ENCODE measurements at places on chromosomes 7 and 10.

DNA sequence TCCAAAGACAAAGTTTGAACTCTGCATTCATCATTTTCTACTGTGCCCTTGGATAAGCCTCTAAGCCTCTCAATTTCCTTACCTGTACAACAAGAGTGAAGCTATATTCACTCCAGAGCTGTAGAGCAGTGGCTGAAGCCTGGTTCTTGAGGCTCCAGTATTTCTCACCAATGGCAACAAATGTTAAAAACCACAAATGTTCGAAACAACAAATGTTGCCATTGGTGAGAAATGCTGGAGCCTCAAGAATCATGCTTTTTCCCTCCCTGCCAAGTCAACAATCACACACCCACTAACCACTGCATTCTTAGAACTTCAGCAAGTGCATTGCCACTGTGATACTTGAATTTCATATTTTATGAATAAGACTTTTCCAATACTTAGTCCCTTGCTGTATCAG is 237.9 kb downstream of the TMEM26 start:
- no peak for DNase-seq

DNA sequence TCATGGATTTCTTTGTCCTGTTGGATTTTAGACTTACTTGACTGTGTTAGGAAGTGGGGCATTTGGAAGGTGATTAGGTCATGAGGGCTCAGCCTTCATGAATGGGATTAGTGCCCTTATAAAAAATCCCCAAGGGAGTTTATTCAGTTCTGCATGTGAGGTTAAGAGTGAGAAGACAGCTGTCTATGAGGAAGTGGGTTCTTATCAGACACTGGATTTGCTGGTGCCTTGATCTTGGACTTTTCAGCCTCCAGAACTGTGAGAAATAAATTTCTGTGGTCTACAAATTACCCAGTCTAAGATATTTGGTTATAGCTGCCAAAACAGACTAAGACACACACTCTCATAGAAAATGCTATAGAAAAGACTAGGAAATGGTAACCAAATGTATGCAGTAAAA is 724.7 kb upstream of the FZD8 start:
- DNase-seq, result no peak

GRCh38 chr10:109934958-109935793 is 11.9 kb upstream of the XPNPEP1 start:
- DNase-seq, result no peak

DNA sequence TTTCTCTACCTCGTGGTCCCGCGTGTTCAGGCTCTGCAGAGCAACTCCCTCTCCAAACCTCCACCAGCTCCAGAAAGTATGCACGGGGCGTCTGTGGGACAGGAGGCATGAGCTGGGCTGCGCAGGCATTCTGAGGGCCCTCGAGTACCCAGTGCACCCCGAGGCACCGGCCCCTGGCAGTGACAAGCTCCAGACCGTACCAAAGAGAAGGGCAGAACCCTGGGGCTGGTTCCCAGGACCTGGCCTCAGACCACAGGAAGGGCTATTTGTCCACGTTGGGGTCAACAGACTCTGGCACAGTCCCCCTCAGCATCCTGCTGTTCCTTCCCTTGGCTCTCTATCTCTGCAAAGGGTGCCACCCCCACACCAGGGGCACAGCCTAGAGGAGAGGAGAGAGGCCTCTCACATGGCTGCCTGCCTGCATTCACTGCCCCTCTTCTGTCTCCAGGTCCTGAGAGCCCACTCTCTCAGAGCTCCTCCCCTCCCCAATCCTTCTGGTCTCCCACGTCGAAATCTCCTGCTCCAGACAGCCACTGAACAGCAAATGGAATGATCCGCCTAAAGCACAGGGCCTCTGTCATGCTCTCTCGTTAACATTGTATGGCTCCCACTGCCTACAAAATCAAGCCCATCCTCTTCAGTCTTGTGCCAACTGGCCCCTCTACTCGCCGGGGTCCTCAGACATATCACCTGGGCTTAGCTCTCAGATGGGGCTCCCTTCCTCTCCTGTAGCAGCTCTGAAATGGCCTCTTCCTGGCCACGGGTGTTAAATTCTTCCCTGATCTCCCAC is 96.3 kb downstream of the OAT start:
- DNase-seq, result no peak

DNA sequence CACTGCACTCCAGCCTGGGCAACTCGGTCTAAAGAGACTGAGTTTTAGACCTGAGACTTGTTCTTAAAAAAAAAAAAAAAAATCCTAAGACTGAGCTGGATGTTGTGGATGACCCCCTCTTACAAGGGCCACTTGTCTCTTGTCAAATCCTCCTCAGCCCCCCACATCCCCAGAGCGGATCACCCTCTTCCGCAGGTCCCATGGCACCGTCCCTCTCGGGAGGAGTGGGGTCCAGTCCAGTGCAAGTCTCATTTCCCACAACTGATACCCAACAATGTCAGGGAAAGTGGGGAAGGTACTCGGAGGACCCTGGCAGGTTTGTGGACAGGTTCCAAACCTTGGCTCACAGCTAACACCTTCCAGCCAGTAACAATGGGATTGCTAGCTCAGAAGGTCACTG is 100.3 kb downstream of the ELFN1 start:
- DNase-seq, result no peak

DNA sequence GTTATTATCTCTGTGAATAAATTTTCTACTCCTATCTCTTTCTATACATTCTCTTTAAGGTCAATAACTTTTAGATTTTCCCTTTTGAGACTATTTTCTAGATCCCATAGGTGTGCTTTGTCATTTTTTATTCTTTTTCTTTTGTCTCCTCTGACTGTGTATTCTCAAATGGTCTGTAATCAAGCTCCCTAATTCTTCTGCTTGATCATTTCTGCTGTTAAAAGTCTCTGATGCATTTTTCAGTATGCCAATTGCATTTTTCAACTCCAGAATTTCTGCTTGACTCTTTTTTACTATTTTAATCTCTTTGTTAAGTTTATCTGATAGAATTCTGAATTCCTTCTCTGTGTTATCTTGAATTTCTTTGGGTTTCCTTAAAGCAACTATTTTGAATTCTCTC is 78.2 kb downstream of the THNSL1 start:
- DNase-seq, result no peak

- DNase-seq, result no peak
Measured at GRCh38 chr10:117408436-117409384, 33.5 kb upstream of the PDZD8 start.

DNA sequence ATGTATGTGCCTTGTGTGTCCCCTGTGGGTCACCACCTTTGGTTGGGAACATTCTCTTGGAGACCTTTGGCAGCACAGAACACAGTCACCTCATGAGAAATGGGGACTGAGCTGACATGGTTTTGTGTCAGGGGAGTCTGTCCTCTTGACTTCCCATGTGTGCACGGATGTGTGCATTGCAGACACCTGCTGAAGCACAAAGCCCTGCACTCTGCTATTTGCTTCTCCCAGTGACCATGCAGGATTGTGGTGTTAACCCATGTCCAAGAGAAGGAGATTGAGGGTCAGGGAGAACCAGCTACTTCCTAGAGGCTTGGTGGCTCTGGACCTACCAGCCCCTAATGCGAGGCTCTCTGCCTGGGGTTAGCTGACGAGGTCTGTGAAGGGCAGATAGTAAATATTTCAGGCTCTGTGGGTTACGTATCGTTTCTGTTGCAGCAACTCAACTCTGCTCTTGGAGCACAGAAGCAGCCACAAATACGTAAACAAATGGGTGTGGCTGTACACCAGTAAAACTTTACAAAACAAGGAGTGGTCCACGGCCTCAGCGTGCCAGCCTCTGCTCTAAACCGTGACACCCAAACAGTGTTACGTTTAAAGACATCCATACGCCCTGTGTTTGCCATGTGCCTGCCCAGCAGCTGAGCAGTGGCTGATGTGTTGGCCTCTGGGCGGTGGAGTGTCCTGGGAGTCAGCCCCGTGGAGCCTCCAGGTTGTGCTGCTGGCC is 51.7 kb downstream of the ADCY1 start:
- no peak for DNase-seq

DNA sequence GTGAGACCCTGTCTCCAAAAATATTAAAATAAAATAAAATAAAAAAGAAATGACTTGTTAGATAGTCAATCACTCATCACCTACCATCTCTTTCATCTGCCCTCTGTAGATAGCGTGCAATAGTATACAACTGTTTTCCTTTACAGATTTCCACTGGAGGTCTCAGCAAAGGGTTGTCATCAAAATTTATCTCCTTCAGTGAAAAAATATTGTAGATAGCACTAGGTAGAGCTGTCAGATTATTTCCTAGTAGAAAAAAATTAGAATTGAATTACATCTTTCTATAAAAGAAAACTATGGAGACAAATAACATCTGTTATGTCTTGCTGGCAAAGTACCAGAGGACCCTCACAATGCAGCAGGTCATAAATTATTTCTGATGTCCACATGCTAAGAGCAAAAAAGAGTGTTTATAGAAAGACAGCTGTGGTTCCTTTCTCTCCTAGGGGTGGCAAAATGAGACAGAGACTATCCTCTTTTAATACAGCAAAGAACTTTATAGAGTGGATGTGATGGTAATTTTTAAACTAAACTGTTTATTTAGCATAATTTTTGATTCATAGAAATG is 16.3 kb upstream of the CYP51A1 start:
- no peak for DNase-seq

- DNase-seq, result no peak
Measured at GRCh38 chr10:52258799-52259425, 55.2 kb upstream of the DKK1 start.

- no peak for DNase-seq
Measured at GRCh38 chr7:30080818-30081217, 52.6 kb downstream of the PLEKHA8 start.

GRCh38 chr7:111363099-111363498 is 199.2 kb downstream of the IMMP2L start:
- DNase-seq, result no peak

DNA sequence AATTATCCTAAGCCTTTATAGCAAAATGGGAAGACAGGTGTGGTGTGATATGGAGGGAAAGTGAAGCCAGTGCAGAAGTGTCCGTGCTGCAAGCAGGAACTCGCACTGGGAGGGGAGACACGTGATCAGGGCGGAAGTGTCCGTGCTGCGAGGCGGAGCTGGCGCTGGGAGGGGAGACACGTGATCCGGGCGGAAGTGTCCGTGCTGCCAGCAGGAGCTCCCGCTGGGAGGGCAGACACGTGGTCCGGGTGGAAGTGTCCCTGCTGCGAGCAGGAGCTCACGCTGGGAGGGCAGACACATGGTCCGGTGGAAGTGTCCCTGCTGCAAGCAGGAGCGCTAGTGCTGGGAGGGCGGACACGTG is 40.5 kb upstream of the PRKAR1B start:
- DNase-seq, result peak; percentile 94

DNA sequence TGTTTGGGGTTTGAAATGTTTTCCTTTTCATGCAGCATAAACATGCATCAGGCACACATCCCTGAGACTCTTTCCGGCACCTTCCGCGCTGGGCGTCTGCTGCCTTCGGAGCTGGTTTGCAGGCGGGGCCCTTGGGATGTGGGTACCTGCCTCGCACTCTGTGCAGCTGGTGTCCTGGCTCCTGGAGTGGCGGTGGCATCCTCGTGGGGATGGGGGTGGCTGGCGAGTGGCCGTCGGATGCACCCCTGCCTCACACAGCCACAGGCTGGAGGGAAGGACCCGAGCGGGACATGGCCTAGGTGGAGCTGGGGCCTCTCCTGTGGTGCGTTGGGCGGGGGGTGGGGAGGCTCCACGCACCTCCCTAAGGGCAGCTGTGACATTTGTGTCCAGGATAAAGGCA is 68.5 kb upstream of the ADGRA1 start:
- DNase-seq, result no peak

GRCh38 chr10:19620811-19621210 is 195.4 kb upstream of the PLXDC2 start:
- DNase-seq, result no peak

DNA sequence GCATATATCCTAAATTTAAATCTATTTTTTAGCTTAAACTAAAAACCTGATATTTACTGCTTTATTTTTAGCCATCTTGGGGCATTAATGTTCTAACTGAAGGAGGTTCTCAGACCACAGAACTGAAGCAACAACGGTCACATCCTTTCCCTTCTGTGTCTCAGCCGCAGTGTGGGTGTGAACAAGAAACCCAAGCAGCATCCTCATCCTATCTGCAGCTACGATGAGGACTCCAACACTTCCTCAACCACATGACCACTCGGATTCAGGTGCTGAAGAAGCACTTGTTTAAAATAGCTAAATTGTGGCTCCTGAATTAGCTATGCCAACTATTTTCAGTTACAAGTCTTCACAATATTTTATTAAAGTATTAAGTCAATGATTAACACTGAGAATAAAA is 5.3 kb downstream of the ESYT2 start:
- DNase-seq, result no peak

DNA sequence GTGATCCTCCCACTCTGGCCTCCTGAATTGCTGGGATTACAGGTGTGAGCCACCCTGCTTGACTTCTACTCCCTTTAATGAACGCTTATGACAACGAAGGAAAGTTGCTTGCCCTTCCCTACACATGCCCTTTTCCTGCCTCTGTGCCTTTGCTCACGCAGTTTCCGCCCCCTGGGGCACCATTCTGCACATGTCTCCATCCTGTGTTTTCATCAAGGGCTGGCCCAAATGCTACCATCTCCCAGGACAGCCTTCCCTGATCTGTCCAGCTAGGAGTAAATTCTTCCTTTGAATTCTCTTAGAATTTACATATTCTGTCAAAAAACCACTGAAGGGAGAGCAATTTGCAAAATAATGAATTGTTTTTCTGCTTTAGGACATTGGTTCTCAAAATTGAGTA is 50.0 kb upstream of the KMT2C start:
- no peak for DNase-seq

DNA sequence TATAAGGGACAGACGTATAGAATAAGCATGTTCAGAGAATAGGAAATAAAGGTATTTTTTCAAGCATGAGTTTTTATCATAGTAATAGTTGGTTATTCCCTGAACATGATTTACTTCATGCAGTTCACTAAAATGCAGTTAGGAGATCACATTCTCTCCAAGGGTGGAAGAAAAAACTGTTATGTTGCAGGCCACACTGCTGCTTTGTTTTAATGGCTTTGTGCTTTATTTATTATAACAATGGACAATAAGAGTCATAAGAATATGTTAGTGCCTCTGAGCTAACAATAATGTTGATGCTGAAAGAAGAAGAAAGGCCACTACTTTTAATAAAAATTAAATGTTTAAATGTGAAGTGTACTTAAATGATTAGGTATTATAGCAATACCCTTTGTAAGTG is 78.5 kb upstream of the GATAD1 start:
- DNase-seq, result no peak

DNA sequence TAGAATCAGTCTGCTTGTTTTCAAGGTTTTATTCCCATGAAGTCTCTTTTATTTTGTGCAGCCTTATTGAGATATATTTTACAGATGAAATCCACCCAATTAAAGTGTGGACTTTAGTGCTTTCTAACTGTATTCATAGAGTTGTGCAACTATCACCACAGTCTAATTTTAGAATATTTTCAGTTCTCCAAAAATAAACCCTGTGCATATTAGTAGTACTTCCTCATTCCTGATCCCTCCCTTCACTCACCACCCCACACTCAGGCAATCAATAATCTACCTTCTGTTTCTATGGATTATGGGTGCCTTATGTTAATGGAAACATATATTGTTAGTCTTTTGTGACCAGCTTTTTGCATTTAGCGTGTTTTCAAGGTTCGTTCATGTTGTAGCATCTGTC is 185.7 kb upstream of the TMEM72 start:
- no peak for DNase-seq

GRCh38 chr7:73741600-73741999 is 3.0 kb upstream of the ABHD11 start:
- no peak for DNase-seq
